ENCODE measurements at places on chromosomes 7 and 10.

DNA sequence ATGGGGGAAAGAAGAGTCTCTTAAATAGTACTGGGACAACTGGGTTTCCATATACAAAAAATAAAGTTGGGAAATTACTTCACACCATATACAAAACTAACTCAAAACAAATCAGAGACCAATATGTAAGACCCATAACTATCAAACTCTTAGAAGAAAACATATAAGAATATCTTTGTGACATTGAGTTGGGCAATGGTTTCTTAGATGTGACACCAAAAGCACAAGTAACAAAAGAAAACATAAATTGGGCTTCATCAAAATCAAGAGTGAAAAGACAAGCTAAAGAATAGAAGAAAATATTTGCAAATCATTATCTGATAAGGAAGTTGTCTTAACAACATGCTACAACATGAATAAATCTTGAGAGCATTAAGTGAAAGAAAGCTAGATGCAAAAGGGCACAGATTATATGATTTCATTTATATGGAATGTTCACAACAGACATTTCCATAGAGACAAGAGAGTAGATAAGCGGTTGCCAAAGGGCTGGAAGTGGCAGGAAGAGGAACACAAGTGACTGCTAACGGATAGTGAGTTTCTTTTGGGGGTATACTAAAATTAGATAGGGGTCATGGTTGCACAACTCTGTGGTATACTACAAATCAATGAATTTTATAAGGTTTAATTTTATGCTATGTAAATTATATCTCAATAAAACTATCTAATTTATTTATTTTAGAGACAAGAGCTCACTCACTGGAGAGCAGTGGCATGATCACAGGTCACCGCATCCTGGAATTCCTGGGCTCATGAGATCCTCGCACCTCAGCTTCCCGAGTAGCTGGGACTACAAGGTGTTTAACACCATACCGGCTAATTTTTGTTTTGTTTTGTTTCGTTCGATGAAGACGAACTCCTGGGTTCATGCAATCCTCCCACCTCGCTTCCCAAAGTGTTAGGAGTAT is 35.4 kb downstream of the JMJD1C start:
- DNase-seq, result no peak

GRCh38 chr7:151271699-151272355 is 23.3 kb upstream of the SMARCD3 start:
- DNase-seq, result no peak

DNA sequence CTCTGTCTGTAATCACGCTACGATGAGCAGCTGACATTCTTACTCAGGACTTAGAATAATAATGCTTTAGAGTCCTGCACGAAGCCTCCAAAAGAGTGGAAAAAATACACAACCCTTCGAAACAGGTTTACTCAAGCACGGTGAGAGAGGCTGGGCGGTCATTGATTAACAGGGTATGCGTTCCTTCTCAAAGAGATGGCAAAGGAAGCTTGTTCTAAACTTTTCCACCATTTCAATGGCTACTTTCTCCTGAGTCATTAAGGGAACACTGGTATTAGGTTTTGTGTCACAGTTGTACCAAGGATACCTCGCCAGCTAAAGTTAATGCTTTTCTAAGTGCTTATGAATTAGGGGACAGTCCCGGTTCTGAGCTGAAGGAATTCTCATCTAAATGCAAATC is 141.9 kb upstream of the RHEB start:
- DNase-seq, result no peak

DNA sequence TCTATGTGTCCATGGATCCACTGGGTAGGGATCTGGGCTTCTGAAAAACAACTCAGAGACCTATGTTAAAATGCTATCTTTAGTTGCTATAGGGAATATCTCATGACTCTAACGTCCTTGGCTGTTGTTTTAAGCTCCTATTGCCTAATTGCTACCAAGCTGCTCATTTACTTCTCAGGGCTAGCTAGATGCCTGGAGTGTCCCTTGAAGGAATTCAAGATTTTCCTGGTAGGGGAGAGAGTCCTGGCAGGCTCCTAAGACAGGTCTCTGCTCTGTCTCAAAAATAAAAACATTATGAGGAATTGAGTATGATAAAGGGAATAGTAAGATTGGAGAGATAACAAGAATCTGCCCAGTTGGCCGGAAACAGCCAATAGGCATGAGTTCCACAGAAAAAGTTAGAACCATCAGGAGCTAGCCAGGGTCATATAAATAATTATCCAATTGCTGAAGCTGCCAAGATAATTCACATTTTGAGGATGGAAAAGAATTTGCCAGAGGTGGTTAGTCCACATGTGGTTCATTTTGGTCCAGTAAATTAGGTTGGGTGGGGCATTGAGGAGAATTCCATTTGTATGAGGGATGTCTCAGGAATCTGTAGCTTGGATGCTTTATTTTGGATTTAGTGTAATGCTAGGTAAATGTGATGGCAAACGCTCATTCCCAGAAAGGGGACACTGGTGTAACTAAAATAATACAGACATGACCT is 362.7 kb upstream of the VSTM2A start:
- DNase-seq, result no peak

DNA sequence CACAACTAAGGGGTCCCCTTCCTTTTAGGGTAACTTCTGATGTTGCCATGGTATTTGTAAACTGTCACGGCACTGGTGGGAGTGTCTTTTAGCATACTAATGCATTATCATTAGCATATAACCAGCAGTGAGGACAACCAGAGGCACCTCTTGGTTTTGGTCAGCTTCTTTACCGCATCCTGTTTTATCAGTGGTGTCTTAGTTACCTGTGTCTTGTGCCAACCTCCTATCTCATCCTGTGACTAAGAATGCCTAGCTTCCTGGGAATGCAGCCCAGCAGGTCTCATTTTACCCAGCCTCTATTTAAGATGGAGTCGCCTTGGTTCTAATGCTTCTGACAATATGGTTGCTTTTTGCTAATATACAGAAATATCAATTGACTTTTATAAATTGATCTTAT is 54.9 kb downstream of the AHCYL2 start:
- no peak for DNase-seq

DNA sequence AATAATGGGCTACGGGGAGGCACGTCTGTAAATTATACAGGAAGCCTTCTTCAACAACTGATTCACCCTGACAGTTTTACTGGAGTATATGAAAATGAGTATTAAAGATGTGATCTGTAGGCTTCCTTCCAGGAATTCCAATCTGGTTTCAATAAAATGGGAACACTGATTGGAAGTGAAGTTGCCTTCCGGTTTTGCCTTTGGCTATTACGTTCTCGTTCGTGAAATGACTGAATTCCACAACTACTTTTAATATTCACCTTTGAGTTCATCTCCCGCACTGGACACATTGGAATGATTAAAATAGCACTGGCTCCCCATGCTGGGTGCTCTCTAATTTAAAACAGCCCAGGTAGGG is 350.1 kb upstream of the MKI67 start:
- no peak for DNase-seq

DNA sequence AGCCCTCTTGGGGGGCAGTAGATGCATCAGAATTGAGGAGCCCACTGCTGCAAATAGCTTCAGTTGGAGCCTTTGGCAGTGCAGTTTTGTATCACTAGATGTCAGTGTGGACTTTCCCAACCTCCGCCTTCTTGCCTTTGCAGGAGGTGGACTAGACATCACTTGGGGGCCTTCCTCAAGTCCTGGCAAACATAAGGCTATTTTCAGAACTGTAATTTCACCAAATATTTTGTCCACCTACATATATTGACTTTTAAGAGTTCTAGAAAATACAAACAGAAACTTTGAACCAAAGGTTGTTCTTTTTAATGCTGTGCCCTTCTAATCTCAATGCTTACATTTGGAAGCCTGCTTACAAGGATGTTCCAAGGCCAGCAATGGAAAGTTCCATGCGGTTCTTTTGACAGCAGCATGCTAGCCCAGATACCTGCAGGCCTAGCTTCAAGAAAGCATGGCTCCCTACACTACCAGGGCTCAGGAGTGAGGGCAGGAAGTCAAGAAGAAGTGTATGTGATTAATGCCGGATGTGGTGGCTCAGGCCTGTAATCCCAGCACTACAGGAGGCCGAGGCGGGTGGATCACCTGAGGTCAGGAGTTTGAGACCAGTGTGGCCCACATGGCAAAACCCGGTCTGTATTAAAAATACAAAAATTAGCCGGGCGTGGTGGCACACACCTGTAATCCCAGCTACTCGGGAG is 8.0 kb upstream of the ZNRF2 start:
- DNase-seq, result no peak

DNA sequence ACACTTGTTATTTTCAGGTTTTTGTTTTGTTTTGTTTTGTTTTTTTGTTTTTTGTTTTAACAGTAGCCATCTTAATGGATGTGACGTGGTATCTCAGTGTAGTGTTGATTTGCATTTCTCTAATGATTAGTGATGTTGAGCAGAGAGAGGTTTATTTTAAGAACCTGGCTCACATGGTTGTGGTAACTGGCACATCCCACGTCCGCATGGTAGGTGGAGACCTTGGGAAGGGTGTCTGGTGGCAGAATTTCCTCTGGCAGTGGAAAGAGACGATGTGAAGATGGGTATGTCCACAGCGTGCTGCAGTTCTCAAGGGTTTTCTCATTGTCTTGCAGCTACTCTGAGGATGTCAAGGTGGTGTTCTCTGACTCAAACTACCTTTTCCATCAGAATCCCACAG is 252.2 kb downstream of the GALNT17 start:
- no peak for DNase-seq

- no peak for DNase-seq
Measured at GRCh38 chr7:98464558-98464940, 63.7 kb upstream of the BAIAP2L1 start.

- no peak for DNase-seq
Measured at GRCh38 chr10:3478153-3478552, 305.6 kb upstream of the PITRM1 start.

GRCh38 chr7:92731335-92732063 is 104.9 kb downstream of the CDK6 start:
- DNase-seq, result no peak

- DNase-seq, result no peak
Measured at GRCh38 chr10:60806921-60807320, 28.6 kb downstream of the CDK1 start.

GRCh38 chr7:49513911-49514310 is 259.5 kb upstream of the VWC2 start:
- no peak for DNase-seq

DNA sequence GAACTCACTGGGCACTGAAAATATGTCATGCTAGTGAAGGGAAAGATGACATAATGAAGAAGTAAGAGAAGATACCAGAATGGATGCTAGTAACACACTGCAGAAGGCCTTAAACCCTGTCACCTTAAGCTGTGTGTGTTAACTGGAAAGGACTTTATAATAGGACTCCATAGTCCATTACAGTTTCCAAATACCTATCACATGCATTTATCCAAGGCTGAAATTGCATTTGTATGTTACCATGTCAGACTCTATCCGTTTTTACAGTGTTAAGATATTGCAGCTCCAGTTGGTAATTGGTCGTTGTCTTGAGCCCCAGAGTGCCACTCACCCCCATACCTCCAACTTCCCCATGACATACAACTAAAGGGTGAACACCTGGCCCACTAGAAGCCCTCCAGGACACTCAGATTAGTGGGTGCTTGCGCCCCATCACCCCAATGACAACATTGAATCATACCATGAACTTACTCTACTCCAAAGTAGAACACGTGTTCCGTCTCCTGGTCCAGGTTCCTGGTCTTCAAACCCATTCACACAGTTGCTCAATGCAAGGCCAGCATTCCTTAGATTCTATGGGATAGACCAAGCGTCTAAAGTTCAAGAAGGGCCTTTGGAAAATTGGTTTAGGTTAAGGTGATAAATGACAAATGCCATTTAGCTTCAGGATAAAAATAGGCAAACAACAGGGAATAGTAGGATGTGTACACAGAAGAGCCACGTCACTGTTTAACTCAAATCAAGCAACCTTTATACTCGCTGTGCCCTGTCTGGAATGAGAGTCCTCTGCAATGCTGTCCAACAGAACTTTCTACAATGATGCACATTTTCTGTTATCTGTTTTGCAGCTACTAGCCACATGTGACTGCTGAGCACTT is 2.1 kb upstream of the RAPGEF5 start:
- DNase-seq, result no peak

- DNase-seq, result no peak
Measured at GRCh38 chr10:76034353-76035205, 603.2 kb downstream of the LRMDA start.

GRCh38 chr7:93566876-93567275 is 7.6 kb downstream of the CALCR start:
- DNase-seq, result no peak

DNA sequence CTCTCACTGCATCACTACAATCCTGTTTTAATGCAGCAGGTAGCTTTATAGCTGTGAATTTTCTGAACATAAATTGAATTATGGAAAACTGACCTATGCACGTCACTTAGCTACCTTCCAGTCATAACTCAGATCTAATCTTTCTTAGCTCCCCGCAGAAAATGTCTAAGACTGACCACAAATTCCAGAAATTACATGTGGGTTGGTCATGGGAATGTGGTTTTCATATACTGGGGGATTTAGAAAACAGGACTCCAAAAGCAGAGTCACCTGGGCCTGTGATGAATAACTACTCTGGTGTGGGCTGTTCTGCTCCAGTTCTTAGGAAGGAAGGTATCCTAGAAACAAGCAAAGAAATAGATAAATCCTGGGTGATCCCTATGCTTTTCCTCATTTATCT is 178.4 kb upstream of the LRRTM3 start:
- no peak for DNase-seq

- DNase-seq, result no peak
Measured at GRCh38 chr7:78178319-78178718, 379.7 kb downstream of the PHTF2 start.

GRCh38 chr10:60573336-60573735 is 183.7 kb upstream of the ANK3 start:
- DNase-seq, result no peak

- peak; percentile 59 for DNase-seq
Measured at GRCh38 chr7:149670288-149670687, 103.1 kb downstream of the ZNF467 start.

DNA sequence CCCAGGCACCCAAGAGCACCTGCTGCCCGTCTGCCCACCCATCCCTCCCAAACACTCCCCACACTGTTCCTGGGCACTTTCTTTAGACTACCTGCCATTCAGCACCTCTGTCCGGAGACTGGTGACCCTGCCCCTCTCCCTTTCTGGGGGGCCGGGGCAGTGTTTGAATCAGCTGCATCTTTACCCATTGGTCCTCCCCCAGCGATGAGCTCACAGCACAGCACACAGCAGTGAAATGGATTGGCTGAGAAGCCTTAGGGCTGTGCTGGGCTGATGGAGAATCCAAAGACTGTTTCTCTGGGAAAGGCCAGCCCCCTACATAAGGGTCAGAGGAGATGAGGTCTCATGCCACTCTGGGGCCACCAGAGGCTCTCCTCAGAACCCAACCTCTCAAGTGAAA is 40.2 kb downstream of the VWA2 start:
- no peak for DNase-seq

DNA sequence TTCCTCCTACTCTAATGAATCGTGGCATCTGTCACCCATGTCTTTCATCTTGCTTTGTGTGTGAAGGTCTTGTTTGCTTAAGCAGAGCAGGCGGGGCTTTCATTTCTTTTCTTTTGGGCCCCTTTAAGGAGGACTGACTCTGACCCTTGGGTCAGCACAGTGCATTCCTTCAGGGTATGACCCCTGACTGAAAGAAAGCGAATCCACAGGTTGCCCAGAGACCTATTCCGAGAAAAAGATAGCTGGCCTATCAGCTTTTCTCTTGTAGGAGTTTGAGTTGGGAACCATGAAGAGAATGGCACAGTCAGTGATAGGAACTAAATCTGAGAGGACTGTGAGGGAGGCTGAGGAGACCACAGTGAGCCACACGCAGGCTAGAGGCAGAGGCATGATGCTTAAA is 193.2 kb upstream of the CDCA7L start:
- no peak for DNase-seq

All from NCI-H2029 (cell line).